GM12892 (cell line): ENCODE measurements at places on chromosomes 6 and 20.

DNA sequence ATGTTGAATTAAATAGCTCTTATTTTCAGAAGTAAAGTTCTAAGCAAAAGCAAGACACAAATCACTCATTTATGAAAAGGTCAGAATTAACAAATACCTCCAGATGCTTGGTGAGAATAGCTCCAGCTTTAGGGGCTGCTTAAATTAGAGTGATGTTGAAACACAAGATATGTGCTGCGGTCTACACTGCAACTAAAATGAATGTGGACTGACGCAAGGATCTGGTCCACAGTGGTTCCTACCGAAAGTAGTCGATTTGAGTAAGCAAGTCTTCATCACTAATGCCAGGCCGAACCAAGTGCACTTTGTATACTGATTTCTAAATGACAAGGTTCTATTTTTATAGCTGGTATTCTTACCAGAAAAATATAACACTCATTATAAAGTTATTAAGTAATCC lies 96.3 kb downstream of the PRDM1 start:
- no peak for DNase-seq

GRCh38 chr20:58718729-58719128 lies 26.1 kb downstream of the NPEPL1 start:
- DNase-seq, result no peak

DNA sequence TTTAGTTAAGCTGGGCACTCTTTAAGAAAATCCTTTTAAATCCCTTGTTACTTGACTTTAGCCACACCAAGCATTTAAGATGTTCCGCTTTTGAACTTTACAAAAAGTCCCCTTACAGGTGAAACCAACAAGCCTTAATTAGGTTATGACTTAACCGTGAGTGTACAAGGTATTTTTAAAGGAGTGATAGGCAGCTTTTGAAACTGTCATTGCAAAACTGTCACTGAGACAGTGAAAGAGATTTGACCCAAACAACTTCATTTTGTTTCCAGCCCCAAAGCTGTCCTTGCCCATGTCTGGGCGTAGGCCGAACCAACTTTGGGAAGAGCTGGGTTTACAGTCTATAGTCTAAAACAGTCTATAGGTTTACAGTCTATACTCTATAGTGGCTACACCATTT lies 305.4 kb downstream of the FARS2 start:
- no peak for DNase-seq

- DNase-seq, result no peak
These were observed 70.8 kb downstream of the CHMP4B start for GRCh38 chr20:33881989-33882388.
